Cortex of kidney (tissue), 1 donor: ENCODE measurements at places on chromosomes 11 and 22.

- no peak for DNase-seq
These were observed 5.4 kb downstream of the CRY2 start for GRCh38 chr11:45852712-45853101.

DNA sequence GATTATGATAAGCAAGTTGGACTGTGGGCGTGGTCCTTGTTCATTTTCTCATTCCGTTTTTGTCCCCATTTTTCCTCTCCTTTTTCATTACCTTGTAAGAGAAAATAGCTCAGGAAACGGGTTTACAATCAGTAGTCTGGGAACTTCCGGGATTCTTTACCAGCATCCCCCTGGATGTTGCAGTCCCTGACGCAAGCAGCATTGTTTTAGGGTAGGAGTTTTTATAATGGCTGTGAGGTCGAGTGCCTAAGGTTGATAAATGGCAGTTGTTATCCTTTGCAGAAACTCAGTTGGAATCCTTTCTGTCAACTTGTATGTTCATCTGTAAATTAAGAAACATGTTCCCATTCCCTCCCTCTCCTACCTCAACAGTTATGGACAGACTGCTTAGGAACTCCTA, 68.3 kb downstream of the ARHGEF12 start:
- DNase-seq = no peak

GRCh38 chr11:62786318-62787004, 741 bp upstream of the TMEM179B start:
- peak; percentile 33 for DNase-seq

- no peak for DNase-seq
These were observed 12.7 kb upstream of the CTSD start for GRCh38 chr11:1776331-1776851.

GRCh38 chr22:25658633-25659032, 83.4 kb upstream of the MYO18B start:
- no peak for DNase-seq

DNA sequence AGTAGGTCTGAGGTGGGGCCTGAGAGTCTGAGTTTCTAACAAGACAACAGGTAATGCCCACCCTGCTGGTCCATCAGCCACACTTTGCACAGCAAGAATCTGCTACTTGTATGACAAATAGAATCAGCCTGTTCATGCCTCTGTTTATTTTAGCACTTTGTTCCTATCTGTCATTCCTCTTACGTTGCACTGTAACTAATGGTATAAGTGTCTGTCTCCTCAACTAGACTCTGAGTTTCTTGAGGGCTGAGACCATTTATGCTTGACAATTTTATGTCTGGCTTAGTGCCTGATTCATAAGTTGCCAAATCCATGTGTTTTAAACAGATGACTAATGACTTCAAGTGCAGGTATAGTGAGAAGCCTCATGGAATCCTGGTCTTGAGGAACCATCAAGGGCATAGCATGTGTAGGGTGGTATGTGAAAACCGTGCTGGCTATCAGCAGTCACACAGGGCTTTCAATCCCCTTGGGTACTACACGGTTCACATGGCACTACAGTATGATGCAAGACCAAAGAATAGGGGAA, 209.7 kb downstream of the C11orf91 start:
- no peak for DNase-seq

GRCh38 chr11:9263840-9264315, 1.3 kb downstream of the DENND5A start:
- DNase-seq = no peak

DNA sequence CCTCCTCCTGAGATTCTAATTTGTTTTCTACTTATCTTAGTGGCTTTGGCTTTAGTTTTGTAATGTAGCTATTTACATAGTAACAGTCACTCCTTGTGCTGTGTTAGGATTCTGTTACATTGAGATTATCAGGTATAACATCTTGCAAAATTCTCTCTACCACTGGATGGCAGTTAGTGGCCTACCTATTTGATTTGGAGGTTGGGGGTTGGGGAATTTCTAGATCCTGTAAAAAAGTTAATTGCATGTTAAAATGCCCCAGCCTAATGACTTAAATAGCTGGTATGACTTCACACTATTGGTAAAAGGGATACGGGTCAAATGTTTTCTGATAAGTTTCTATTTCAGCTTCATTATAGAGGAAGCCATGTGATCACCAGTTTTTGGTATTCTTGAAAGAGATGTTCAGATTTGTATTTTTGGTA, 2.8 kb downstream of the GRK3 start:
- DNase-seq = no peak

DNA sequence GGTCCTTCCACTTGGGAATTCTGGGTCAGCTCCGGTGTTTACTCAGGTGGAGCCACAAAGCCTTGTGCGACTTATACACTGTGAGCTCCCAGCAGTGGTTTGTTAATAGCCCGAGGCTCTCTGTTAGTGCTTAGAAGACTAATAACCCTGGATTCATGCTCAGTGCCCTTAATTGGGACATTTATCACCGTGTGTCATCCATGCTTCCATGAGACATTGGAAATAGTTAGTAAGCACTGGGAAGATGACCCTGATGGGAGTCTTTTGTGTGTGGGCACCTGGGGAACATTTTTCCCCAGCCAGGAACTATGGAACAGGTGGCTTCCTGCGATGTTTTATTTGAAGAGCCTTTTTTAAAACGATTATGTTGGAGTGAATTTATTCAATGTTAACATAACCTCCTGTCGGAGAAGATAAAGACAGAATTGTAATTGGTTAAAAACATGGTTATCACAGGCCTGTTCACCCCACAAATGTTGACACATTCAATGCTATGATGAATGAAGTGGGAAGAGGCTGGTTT, 188.9 kb downstream of the MYO18B start:
- no peak for DNase-seq

GRCh38 chr11:91239359-91239758, 985.3 kb upstream of the FAT3 start:
- no peak for DNase-seq

DNA sequence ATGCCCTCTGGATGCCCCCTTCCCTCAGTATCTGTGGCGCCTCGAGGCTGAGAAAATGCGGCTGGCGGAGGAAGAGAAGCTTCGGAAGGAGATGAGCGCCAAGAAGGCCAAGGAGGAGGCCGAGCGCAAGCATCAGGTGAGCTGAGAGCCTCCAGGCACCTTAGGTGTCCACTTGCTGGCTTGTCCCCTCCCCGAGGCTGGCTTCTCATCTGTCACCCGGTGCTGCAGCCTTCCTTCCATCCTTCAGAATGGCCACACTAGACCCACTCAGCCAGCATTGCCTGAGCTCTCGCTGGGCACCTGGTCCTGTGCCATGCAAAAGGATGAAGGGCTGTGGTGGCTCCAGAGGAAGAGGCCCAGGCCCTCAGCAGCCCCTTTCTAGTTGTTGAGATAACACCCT, 52.3 kb downstream of the MYO7A start:
- no peak for DNase-seq

DNA sequence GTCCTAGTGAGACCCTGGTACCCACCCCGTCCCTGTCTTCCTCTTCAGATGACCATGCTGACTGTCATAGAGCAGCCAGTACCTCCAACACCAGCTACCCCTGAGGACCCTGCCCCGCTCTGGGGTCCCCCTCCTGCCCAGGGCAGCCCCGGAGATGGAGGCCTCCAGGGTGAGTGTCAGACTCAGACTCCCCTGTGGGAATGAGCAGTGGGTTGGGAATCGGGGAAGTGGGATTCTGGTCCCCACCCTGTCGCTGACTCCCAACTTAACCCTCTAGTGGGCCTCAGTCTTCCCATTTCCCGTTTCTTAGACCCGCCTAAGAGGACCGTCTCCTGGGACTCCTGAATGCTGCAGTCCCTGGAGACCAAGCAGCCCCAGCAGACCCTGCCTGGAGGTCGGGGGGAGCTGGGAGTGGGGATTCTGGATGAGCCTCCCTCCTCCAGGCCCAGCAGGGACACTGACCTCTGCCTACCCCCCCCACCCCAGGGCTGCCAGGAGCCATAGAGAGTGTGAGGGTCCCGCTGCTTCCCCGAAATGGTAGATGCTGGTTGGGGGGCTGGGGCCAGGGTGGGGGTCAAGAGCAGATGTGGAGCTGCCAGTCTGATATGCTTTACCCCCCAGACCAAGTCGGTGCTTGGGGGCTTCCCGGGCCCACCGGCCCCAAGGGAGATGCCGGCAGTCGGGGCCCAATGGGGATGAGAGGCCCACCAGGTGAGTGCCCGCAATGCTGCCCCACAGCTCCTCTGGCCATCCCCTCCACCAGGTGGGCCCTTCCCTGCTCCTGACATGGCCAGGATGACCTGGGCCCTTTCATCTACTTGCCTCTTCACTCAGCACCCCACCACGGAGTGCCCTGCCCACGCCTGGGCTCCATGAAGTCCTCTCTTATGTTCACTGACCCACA, 25.5 kb downstream of the EMID1 start:
- DNase-seq = no peak

- no peak for DNase-seq
These were observed 629.5 kb downstream of the BRD1 start for GRCh38 chr22:49197986-49198704.

GRCh38 chr11:129460714-129461113, 85.1 kb downstream of the BARX2 start:
- DNase-seq = no peak

DNA sequence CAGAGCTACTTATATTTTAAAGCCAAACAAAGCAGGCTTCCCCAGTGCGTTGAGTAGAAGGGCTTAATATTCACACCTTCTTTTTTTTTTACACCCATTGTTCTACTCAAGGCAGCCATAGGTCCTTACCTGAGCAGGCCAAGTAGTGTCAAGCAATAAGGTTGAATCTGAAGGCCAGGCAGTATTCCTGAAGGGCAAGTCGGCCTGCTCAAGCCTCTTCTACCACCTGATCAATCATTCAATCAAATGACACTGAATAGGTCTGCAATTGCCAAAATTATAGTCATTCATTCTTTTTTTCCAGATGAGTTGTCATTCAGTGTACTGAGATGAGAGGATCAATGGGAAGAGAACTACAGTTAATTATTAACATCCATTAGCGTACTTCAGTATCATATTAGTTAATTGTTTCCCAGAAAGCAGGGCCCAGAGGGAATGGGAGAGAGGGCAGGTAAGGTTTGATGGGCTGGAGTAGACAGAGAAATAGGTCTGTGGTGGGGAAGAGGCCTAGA, 11.9 kb upstream of the PPP2R1B start:
- DNase-seq = no peak

DNA sequence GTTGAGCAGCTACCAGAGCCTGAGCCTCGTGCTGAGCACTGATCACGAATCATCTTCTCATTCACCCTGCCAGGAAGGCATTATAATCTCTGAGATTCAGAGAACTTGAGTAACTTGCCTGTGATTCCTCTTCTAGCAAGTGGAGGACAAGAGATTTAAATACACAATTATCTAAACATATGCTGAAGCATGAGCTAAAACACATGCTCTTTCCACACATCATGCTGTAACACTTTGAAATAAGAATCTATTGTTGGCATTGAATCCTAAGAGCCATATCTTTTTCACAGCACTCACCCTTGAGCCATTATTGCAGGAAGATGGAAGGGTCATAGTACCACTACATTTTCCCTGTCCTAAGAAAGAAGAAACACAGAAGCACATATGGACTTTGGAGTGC, 722.5 kb upstream of the API5 start:
- DNase-seq = no peak

DNA sequence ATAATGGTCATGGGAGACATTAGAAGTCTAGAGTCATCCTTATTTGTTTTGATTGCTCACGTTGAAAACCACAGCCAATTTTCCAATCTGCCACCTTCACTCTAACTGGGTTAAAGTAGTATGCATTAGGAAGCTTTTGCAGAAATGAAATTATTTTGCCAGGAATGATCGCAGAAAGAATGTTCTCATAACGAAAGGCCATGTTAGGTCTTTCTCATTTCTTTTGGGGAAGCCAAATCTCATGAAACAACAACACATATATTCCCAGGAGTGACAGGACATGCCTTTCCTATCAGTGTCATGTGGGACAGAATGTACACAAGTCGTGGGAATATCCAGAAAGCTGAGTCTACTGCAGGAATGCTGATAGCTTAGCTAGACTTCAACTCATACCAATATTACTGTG, 386.3 kb downstream of the AASDHPPT start:
- no peak for DNase-seq
